ENCODE measurements at places on chromosomes 13 and 19.
A peak's percentile ranks its signal among the peaks of the same experiment; 100 is the strongest.

DNA sequence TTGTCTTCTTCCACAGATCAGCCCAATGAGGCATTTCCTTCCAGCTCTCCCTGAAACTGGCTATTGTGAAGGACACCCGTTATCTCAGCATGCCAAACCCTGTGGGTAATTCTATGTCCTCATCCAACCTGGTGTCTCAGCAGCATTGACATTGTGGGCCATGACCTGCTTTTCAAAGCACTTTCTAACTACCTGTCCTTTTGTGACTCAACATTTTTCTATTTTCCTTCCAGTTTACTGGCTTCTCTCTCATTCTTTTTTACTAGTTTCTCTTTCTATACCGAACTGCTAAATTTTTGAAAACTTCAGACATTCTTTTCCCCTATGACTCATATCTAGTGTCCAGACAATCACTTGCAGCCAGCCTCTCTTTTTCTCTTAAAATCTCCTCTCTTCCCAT, 136.4 kb upstream of the HTR2A start:
- no peak for DNase-seq

DNA sequence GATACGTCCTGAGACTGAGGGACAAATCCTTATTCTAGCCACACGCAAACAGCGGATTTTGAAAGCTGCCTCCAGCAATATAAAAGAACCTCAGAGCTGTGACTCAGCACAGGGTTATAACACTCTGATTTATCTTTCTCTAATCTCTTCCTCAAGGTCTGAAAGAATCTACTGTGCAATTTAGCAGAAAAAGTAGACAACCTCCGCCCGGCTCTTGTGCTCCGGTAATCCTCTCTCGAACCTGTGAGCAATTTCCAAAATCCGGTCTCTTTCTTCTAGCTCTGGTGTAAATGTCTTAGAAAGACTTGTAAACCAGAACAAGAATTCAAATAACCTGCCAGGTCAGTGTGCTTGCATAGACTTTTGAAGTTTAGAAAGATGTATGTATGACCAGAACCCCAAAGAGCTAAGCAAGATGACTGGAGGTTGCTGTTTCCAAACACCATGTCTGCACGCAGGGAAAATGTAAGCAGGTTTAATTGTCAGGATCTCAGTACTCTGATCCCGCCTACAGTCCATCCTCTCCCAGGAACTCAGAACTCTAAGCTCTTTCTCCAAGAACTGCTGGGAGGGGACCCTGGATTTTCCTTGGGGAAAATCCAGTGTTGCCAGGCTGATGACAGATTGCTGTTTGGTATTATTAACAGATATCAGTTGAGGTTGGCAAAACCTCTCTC, 338.1 kb downstream of the RFC3 start:
- DNase-seq: no peak

DNA sequence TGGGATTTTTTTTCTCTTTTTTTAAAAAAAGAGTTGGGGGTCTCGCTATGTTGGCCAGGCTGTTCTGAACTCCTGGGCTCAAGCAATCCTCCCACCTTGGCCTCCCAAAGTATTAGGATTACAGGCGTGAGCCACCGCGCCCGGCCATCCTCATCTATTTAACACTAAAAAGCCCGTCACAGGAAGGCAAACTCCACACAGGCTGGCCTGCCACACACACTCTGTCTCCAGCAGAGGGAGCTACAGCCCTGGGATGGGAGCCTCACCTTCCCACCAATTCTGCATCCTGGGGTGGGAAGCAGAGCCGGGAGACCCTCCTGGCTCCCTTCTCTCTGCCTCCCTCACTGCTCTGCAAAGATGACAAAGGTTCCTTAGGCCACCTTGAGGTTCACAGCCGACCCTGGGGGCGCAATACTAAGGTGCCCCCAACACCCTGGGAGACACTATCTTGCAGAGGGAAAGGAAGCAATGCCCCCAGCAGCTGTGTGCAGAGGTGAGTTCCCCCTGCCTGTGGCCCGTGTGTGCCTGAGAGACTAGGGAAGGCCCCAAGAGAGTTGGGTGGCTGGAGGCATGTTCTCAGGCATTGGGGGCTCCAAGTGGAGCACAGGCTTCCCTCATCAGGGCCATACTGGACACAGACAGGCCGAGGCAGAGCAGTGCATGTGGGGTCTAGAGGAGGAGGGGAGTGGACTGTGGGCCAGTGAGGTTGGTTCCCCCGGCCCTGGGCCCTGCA, 27.4 kb upstream of the TIMM44 start:
- no peak for DNase-seq

DNA sequence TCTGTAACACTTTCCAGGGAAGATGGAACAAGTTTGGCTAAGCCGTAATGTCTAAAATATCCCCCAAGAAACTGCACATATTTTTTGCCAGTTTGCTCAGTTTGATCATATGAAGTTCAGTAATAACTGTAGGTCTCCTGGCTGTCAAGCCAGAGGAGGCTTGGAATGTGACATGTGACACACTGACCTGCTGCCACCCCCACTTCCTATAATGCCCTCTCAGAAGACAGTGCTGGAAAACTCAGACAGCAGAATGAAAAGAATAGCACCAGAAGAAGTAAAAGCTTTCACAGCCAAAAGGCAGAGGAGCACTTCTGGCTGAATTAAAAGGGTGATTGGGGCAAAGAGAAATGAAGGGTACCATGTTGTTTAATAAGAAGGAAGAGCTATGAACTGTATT, 67.4 kb upstream of the UBAC2 start:
- no peak for DNase-seq

DNA sequence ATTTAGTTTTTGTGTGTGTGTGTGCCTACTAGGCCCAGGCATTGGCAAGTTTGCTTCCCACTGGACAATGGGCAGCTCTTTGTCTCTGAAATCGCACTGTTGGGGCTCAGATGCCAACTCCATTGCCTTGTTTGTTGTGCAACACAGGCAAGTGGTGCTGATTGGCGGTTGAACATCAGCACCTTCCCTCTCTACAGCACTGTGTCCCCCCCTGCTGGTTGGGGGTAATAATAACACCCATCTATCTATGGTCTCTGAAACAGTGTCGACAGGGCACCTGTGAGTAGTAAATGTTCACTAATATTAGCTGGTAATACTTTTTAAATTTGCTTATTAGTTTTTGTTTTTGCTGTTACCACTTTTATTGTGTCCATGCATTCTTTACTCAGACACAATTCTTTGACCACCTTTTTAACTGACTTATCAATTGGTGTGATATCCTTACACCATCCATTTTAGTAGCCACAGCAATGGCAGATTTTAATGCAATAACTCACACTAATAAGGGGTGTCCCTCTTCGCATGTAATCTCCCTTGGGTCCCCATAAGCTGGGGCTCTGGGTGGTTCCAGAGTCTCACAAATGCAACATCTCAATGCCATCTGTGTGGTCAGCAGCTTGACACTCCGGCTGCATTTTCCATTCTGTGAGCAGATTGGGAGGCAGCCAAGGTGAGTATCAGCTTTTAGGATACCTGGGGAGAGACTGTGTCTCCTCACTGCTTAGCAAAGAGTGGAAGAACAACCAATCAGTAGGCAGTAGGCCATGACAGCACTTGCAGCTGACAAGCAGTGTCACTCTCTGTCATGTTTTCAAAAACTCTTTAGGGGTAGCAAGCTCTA, 47.7 kb upstream of the UQCRFS1 start:
- DNase-seq: no peak

- no peak for DNase-seq
These were observed 27.8 kb downstream of the OPA3 start for GRCh38 chr19:45556835-45557234.

DNA sequence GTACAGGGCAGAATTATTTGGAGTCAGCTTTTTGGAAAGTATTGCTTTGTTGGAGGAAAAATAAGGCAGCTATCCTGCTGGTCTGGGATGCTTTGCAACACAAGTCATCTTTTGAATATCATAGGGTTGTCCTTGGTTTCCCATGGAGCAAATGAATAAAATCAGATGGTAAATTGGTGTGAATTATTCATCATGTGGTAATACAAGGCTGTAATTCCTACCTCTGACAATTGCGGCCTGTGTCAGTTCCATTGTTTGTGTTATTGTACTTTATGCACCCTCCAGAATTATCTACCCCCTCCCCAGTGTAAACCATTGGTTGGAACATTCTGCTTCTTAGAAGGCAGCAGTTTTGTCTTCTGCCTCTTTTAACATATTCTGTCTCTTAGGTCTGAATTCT, 46.2 kb downstream of the RNASEH2B start:
- peak; percentile 27 for DNase-seq

GRCh38 chr13:34738254-34738992, 203.6 kb upstream of the NBEA start:
- DNase-seq: no peak

DNA sequence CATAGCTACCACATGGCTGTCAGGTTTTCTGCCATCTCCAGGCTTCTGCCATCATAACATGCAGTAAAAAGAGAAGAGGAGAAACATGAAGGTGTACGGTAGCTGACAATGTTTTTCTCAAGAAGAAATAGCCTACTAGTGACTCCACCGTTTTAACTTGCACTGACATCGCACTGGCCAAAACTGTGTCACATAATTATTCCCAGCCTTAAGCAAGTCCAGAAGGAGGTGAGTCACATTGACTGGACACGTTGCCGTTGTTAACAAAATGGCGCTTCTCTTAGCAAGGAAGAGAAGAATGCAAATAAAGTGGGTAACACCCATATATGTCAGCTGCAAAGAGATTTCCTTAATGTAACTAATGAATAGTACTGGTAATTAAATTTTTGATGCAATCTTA, 810.4 kb upstream of the SLC10A2 start:
- DNase-seq: no peak

DNA sequence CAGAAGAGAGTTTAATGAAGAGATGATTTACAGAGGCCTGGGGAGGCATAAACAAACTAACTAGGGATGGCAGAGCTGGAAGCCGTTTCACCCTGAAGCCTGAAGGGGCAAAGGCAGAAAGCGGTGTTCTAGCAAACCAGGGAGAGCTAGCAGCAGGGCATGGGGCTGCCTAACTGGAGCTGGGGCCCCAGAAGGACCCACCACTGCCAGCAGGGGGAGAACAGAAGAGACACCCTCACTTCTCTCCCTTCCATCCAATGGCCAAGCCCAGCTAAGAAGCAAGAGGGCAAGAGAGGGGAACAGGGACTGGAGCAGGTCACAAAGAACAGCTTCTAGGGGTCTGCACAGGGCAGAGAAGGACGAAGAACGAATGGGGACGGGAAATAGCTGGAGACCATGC, 195.5 kb downstream of the KATNAL1 start:
- no peak for DNase-seq

GRCh38 chr13:49608651-49609331, 19.5 kb upstream of the ARL11 start:
- DNase-seq: no peak

DNA sequence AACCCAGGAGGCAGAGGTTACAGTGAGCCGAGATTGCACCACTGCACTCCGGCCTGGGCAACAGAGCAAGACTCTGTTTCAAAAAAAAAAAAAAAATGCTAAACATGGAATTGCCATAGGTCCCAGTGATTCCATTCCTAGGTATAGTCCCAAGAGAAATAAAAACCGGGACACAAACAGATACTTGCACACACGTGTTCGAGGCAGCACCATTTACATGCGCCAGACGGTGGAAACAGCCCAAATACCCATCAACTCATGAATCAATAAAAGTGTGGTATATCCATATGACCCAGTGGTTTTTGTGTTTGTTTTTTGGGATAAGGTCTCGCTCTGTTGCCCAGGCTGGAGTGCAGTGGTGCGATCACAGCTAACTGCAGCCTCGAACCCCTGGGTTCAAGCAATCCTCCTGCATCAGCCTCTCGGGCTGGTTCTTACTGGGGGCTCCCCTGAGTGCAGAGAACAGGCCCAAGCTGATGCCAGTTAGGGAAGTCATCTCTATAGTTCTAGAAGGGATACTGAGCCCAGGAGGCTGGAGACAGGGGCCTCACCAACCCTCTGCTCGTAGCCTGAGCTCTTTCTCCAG, 8.5 kb downstream of the KLF2 start:
- DNase-seq: no peak

DNA sequence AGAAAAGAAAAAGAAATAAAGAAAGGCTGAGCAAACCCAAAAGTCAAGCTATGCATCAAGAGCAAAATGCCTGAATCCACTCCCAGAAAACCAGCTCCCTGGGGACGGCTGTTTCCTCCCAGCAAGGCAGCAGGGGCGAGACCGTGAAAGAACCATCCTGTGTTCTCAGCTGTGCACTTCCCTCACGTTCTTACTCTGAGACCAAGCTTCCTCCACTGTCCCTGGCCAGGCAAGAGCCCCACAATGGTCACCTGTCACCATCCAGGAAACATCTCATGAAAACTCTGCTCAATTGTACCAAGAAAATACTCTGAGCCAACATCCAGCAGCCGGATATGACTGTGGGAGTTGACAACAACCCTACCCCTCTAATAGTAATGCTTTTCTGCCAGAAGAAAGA, 22.9 kb downstream of the RAB20 start:
- no peak for DNase-seq

- no peak for DNase-seq
These were observed 4.2 kb downstream of the SPINT2 start for GRCh38 chr19:38268539-38268938.

- no peak for DNase-seq
These were observed 5.0 kb downstream of the KLK4 start for GRCh38 chr19:50906217-50906616.

DNA sequence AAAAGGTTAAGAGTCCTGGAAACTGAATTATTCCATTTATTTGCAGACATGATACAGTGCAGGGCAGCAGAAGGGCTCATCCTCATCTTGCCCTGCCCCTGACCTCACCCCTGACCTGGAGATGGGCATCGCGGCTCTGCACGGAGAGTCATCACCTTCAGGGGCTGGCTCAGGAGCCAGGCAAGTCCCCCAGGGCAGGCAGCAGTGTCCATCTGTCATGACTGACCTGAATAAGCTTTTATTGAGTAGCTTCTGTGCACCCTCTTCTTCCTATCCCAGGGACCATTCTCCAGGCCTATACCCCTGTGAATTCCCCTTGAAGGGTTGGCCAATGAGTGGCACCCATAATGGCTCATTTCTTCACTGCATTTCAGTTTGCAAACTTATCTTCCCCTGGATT, 484.2 kb downstream of the ZNF536 start:
- DNase-seq: no peak

DNA sequence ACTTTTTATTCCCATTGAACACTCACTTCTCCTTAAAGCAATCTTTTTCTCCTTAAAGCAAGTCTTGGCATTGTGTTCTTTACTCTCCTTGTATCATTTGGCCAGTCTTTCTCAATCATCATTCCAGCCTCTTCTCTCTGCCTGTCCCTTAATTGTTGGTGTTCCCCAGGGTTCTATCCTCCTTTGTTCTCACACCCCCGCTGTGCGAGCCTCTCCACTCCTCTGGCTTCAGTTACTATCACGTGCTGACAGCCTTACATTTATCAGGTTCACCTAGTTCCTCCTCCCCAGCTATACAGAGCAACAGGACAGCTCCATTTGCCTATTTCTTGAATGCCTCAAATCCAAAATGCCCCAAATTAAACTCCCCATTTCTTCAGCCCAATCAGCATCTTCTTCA, 24.6 kb downstream of the CYSLTR2 start:
- no peak for DNase-seq

Measured in NCI-H2081 treated with DMSO at 0.1 percent for 48 hours (cell line).